ENCODE measurements at places on chromosomes 6 and 20.
A peak's percentile ranks its signal among the peaks of the same experiment; 100 is the strongest.

GRCh38 chr20:62117362-62117646, 5.0 kb upstream of the LSM14B start:
- no peak for DNase-seq

DNA sequence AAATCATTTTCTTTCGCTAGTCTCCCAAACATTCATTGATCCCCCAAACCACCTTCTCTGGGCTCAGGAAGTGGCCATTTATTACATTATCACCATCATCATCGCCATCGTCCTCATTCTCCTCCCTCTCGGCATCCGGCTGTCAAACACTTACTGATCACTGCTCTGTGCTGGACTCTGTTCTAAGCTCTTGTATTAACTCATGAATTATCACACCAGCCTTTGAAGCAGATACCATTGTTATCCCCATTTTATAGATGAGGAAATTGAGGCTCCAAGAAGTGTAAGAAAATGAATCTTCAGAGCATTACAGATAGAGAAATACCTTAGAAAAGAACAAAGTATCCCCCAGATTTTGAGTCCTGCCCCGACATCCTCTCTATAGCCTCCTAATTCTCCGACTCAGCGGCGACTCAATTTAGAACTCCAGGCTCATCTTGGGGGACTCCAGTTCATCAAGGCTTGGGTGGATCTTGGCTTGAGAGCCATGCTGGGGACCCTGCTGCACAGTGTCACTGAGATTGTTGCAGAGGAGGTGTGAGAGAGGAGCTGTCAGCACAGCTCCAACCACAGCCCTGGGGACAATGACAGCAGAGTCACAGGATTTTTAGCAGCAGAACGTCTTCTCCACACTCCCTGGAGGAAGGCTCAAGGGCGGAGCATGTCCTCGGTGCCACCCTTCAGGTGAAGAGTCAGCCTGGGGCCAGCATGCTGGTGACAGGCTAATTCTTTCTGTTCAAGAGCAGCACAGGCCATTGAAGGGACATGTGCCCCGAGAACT, 6.6 kb upstream of the EEF1E1 start:
- DNase-seq, result no peak

DNA sequence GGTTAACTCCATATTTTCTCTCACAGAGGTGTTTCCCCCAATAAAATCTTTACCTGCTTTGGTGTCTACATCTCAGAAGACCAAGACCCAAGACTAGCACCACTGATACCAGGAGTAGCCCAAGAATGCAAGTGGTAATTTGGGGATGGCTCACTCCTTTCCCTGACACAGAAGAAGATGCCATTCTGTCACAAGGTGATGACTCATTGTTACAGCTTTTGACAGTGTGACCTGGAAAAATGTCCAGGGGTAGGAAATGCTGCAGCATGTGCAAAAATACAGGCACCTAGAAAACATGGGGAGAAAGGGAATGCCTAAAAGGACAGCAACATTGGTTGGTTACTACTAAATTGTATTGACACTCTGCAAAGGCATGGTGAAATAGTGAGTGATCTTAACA, 254.0 kb upstream of the GJE1 start:
- DNase-seq, result no peak

- DNase-seq, result no peak
Observed at GRCh38 chr20:35327074-35327976, 35.1 kb upstream of the FAM83C start.

GRCh38 chr6:24228681-24229255, 102.8 kb downstream of the NRSN1 start:
- peak; percentile 14 for DNase-seq

DNA sequence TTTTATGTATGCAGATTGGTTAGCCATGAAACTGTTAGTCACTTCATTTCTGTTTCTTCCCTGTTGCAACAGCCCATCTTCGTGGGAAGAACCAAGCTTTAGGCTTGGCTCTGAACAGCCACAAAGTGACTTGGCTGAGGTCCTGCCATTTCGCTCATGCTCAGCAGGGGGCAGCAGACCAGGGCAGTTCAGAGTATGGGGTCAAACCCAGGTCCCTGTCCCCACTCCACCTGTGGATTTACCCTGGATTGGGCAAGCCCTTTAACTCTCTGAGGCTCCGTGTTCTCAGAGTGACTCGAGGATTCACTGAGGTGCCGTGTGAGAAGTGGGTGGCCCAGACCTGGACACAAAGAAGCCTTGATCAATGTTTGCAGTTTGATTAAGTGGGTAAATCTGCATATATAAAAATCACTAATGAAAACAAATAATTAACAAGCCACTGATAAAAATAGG, 19.8 kb upstream of the MAP1LC3A start:
- DNase-seq, result peak; percentile 50

GRCh38 chr20:19692685-19693119, 65.4 kb upstream of the RIN2 start:
- peak; percentile 57 for DNase-seq

GRCh38 chr20:23290761-23291574, 59.6 kb upstream of the NXT1 start:
- no peak for DNase-seq

GRCh38 chr6:144202879-144203468, 52.7 kb downstream of the STX11 start:
- DNase-seq, result no peak

- DNase-seq, result no peak
Observed at GRCh38 chr6:77674211-77674610, 21.4 kb downstream of the MEI4 start.

GRCh38 chr6:142568857-142569597, 267.2 kb downstream of the ADGRG6 start:
- peak; percentile 74 for DNase-seq

GRCh38 chr20:23092861-23093495, 6.9 kb upstream of the CD93 start:
- DNase-seq, result peak; percentile 7

- peak; percentile 72 for DNase-seq
Observed at GRCh38 chr6:85458782-85459181, 8.9 kb downstream of the NT5E start.

GRCh38 chr6:139825935-139826374, 451.5 kb upstream of the CITED2 start:
- no peak for DNase-seq

DNA sequence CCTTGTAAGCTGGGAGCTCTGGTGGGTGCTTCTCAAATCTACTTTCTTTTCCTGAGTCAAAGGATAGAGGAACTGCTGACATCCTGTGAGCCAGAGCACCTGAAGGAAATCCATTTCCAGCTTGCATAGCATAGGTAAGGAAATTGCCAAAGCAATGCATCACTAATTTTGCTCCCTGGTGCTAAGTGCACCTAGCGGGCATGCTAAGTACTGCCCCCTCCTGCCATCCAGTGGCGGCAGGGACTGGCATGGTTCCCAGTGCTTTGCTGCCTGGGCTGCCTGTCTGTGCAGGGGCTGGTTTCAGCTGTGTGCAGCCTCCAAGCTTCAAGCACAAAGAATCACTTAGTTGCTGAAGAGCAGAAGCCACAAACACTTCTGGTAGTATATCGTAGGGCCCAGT, 63.9 kb downstream of the FARS2 start:
- DNase-seq, result no peak

GRCh38 chr6:46090115-46091079, 39.4 kb upstream of the ENPP4 start:
- peak; percentile 57 for DNase-seq

DNA sequence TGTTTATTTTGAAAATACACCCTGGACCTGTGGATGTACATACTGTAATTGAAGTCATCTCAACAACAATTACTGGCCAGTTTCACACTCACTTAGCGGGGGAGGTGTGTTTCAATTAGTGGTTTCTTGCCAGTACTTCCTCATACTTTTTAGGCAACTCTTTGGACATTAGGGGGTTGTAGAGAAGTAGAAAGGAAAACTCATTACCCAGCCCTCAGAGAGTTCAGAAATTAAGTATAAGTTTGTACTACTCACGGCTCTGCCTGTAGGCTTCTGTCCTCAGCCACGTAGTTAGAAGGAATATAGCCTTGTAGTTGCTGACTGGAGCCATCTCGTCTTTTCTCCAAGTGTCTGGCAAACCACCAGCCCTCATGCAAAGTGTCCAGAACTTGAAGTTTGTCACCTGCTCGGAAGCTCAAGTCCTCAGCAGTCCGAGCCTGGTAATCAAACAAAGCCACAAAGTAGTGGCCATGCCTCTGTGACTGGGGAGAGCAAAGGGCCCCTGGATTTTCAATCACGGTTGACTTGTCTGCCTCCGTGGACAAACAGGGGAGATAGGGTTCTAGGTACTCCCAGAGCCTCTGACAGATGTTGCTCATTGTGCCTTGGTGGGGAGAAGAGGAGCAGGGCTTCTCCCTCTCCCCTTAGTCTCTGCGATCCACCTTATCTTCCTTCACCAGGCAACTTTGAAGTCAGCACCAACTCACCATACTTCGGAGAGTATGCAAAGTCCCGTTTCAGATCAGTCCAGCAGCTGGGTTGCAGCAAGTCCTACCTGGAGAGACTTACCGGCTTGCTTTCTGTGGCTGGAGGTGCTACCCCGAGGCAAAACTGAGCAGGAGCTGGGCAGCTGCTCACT, 749 bp downstream of the FRK start:
- peak; percentile 77 for DNase-seq

DNA sequence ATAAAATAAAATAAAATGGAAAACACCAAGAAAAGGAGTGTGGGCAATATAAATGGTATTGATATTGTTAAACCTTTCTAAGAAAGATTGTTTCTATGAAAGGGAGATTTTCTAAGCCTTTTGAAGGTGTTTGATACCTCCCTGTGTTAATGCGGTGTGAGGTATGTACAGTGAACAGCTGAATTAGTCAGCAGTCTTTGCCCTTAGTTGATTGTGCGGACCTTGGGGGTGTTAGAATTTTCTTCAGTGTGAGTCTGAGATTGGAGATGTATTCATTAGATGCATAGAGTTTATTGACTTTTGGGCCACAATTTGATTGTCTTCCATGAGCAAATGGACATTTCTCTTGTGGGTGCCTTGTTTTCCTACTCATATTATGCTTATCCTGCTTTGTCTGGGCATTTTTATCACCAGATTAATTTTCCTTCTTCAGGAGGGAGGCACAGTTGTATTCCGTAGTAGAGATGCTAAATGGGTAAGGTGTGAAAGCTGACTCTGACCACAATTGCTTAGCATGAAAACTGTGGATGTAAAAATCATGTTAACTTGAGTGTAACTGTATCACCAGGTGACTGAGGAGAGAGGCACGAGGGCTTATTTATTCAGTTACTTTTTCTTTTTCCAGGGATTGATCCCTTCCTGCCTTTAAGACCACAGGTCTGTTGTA, 42.2 kb downstream of the CDYL start:
- no peak for DNase-seq

DNA sequence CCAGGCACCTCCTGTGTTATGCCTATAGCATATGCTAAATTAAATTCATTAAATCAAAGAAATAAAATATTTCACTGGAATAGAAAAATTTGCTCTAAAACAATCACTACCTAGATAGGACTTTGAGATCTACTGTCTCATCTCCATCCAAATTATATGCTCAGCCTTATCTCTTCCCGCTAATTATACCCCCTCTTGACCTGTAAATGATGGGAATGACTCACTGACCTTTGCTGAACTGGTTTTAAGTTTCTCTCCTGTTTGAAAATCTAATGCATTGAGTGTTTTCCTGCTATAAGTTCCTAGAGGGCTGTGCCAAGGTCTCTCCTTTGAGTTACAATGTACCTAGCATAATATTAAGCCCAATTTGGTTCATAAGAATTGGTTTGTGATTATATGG, 110.1 kb downstream of the BMP2 start:
- DNase-seq, result no peak

GRCh38 chr6:27507041-27507956, 34.4 kb upstream of the ZNF184 start:
- DNase-seq, result no peak

DNA sequence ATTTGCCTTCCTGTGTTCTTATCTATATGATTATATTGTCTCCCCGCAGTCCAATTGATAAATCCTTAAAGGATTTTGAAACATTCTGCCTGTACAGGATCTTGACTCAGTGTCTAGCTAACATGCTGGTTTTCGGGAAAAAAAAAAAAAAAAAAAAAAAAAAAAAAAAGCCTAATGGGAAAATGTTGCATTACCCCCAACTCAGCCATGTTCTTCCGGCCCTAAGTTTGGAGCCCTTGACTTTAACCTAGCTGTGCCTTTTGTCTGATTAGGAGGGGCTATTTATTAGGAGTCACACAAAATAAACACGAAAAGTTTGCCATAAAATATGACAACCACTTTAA, 244.4 kb upstream of the TCF21 start:
- DNase-seq, result no peak

GRCh38 chr6:90003941-90004340, 109.7 kb downstream of the GJA10 start:
- peak; percentile 20 for DNase-seq

DNA sequence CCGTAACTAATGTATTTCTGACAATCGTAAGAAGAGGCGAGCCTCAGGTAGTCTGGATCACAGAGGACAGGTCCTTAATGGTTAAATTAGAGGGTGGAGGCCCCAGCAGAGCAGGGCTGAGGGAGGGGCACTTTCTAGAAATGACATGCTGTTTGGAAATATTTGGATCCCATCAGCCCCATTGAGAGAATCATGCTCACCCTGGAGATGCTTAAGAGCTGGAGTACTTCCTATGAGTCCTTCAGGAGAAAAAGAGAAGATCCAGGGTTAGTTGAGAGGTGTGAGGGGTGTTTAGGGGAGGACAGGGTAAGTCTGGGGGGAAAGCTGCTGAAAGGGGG, 123.0 kb downstream of the TCP11 start:
- no peak for DNase-seq

DNA sequence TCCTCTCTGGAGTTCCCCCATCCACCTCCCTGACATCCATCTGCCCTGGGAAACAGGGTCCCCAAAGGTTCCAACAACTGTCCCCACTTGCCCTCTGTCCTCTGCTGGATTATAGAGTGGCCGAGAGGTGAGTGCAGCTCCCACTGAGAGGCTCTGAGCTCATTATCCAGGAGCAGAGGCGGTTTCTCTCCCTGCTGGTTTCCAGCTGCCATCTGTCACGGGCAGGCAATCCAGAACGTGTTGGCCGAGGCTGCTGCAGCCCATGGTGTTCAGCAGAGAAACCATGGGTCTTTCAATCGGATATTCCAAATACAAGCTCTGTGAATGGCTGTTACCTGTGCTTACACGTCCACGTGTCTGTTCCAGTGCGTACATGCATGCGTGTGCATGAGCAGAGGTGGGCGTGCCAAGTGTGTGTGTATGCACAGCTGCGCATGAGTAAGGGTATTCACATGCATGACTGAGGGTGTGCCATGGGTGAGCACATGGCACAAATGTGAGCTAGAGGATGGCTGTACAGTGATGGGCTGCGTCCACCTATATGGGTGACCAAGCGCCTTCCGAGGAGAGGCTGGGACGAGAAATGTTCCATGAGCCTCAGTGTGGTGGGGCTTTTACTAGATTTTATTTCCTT, 183.7 kb upstream of the PMEPA1 start:
- DNase-seq, result no peak

- DNase-seq, result peak; percentile 24
Observed at GRCh38 chr20:7985916-7986315, 33.6 kb downstream of the TMX4 start.

GRCh38 chr6:158654960-158655489, 5.2 kb downstream of the SYTL3 start:
- peak; percentile 50 for DNase-seq

All from myocyte (in vitro differentiated cells).